Urinary bladder (tissue), 4 donors: ENCODE measurements at places on chromosomes 16 and 17. TPM values are rescaled to one million over a fixed set of nuclear protein-coding genes. Genes with fewer than 3 reads are reported as not detected.

DNA sequence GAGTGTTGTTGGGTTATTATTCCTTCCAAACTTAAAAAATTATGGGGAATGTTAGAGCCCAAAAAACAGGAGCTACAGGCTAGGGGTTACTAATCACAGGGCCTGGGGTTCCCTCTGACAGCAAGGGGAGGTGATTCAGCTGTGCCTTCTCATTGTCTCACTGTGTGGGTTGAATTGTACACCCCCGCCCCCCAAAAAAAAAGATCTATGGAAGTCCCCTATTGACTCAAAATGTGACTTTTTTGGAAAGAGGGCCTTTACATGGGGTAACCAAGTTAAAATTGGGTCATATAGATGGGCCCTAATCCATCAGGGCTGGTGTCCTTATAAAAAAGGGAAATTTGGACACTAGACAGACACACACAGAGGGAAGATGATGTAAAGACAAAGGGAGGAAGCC is 190.2 kb downstream of the SOX9 start:
- DNase-seq, result no peak

- DNase-seq, result no peak
Observed at GRCh38 chr16:946048-946395, 24.8 kb downstream of the LMF1 start.

DNA sequence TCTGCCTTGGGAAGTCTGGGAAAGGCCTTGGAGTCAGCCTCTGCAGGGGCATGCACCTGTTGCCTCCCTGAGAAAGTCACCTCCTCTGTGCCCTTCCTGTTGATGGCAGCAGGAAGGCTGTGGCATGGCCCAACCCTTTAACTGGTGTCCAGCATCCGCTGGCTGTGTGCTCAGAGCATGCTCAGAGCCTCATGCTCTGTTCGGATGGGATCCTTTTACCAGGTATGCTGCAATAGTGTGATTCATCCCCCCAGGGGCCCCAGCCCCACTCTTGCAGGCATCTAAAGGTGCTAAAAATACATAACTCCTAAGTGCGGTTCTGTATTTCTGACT is 24.9 kb downstream of the KLHL36 start:
- no peak for DNase-seq

DNA sequence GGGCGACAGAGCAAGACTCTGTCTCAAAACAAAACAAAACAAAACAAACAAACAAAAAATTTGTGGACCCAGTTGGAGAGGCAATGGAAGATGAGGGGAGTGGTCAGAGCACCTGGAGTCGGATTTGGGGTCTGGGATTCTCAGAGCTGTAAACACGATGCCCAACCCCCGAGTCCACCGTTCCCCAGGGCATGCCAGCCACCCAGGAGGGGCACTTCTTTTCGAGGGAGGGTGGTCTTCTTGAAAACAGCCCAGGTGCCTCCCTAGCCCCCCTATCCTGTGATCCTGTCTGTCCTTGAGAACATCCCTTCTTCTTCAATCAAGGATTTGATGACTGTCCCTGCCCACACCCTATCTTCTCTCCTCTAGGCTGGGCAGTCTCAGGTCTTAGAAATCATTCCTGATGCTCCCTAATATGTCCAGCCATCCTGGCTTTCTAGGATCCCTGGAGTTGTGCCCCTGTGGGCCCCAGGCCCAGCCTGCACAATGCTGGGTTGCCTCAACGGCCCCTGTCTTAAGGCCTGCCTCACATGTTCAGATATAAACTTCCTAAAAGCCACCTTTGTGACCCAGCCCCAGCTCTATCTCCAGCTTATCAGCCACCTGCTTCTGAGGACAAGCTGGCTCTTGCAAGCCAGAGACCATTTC is 3.1 kb upstream of the SLC13A2 start:
- DNase-seq, result no peak

- no peak for DNase-seq
Observed at GRCh38 chr17:4631836-4632580, 9.5 kb downstream of the ALOX15 start.

- DNase-seq, result no peak
Observed at GRCh38 chr17:76365256-76365903, 11.7 kb upstream of the PRPSAP1 start.

DNA sequence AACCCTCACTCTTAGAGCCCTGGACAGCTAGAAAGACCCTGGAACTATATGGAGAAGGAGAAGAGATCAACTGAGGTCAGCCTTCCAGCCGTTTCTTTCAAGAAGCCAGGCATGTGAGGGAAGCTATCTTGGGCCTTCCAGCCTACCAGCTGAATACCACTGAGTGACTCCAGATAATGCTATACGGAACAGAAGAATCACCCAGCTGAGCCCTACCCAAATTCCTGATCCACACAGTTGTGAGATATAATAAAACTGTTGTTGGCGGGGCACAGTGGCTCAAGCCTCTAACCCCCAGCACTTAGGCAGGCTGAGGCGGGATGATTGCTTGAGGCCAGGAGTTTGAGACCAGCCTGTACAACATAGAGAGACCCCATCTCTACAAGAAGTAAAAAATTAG is 26.2 kb upstream of the MYH10 start:
- DNase-seq, result no peak

DNA sequence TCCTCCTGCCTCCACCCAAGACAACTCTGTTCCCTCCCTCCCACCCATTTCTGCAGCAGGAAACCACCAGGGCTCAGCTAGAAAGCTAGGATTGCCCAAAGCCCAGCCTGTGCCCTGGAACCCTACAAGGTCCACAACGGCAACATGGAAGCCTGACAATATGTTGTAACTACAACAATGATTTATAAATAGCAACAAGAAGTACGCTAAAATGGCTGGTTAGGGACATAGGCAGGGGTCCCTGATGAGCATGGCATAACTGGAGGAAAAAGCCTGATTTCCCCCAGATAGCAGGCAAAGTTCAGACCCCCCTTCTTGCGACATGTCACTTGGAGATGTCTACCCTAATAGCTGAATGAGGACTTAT is 6.6 kb downstream of the ST3GAL2 start:
- DNase-seq, result no peak

DNA sequence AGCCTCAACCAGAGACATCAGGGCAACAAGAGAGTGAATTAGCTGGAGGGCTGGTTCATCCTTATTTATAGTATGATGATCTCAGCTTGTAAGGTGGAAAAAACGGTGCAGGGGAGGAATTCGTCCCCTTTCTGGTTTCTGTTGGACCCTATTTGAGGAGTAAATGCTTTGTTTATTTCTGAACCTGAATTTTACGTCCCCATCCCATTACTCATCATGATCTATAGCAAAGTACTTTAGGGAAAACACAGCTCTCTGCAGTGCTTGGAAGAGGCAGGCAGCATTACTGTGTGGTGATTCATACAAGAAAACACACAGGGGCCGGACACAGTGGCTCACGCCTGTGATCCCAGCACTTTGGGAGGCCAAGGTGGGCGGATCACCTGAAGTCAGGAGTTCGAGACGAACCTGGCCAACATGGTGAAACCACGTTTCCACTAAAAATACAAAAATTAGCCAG is 8.0 kb upstream of the VAT1L start:
- DNase-seq, result no peak

DNA sequence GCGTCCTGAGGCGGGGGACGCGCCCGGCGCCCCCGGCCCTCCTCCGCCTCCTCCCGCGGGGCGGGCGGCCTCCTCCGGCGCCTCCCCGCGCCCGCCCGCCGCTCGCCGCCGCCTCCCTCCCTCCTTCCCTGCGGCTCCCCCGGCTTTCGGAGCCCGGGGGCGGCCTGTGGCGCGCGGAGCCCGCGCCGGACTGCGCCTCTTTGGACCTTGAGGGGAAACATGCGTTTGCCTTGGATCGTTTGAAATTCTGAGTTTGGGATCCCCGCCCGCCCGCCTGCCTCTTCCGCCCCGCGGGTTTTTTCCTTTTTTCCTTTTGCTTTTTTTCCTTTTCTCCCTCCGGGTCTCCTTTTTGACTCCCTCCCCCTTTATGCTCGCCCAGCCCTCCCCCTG is 390 bp downstream of the ZNRF1 start:
- no peak for DNase-seq

GRCh38 chr17:17446666-17447155 is 30.1 kb upstream of the MED9 start:
- DNase-seq, result no peak

GRCh38 chr17:32833526-32833925 is 43.4 kb downstream of the MYO1D start:
- no peak for DNase-seq

DNA sequence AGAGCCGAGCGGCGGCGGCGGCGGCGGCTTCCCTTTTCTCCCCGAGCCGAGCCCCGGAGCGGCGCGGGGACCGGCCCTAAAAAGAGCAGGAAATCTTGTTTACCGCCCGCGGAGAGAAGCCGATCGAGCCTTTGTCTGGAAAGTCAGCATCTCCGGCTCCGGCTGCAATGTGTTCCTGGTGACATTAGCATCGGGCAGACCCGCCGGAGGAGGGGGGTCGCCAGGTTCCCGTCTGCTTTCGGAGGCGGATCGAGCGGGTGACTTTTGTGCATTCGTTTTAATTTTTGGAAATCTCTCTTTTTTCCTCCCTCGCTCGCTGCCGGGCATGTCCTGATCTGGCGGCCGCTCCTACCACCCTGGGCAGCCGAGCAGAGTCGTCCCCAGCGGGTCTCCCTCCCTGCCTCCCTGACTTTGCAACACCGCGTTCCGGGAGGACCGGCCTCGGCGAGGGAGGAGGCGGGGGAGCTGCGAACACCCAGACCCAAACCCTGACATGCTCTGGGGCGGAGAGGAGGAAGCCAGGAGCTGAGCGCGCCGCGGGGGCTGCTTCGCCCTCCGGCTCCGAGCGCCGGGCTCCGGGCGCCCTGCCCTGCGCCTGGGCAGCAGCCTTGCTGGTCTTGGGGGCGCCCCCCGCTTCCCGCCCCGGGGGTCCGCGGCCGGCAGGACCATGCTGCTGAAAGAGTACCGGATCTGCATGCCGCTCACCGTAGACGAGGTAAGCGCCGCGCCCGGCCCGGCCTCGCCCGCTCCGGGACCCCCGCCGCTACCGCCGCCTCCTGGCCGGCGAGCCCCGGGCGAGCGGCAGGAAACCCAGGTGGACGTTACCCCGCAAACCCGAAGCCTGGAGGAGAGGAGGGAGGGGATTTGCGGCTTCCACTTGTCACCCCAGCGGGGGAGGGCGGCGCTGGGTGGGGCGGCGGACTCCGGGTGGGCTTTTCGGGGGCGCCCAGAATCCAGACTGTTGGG is 690 bp downstream of the PITPNC1 start:
- DNase-seq, result no peak

Gene NPIPA8
- 0.26 TPM for total RNA-seq

Gene CEP112
- total RNA-seq, result 36.6 TPM

Gene FOXL1
- 7.8 TPM for total RNA-seq

Gene KRT20
- total RNA-seq, result 23.2 TPM

Gene CLDN9
- total RNA-seq, result not detected

Gene UTS2R
- not detected for total RNA-seq

Gene PYCARD
- 21.7 TPM for total RNA-seq

Gene KRT33B
- not detected for total RNA-seq
